ENCODE measurements at places on chromosomes 7 and 10.

DNA sequence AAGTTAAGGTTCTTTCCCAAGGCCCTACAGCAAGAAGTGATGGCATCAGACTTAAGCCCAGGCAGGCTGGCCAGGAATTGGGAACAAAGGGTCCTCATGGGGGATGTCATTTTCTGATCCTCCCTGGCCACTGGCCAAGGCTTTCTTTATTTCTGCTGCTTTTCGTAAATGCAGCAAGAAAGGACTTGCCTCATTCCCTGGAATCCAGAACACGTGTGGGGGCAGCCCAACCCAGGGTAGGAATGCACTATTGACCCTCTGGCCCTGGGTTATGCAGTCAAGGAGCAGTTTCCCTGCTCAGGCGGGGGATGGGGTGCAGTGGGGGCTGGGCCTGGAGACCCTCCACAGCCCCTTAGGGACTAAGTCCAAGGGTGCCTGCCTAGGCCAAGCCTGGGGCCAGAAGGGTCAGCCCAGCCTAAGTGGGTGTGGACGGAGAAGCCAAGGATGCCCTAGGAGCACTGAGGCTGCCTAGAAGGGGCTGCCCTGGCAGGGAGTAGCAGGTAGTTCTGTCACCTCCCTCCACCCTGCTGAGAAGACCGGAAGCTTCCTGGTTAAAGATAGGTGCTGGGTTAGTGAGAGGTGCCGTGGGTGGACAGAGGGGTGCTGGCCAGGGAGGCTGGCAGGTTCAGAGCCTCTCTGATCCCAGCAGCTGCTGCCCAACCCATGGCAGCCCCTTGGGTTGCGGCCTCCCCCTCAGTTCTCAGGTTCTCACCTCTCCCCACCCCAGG is 179.2 kb downstream of the SH3PXD2A start:
- no peak for DNase-seq

DNA sequence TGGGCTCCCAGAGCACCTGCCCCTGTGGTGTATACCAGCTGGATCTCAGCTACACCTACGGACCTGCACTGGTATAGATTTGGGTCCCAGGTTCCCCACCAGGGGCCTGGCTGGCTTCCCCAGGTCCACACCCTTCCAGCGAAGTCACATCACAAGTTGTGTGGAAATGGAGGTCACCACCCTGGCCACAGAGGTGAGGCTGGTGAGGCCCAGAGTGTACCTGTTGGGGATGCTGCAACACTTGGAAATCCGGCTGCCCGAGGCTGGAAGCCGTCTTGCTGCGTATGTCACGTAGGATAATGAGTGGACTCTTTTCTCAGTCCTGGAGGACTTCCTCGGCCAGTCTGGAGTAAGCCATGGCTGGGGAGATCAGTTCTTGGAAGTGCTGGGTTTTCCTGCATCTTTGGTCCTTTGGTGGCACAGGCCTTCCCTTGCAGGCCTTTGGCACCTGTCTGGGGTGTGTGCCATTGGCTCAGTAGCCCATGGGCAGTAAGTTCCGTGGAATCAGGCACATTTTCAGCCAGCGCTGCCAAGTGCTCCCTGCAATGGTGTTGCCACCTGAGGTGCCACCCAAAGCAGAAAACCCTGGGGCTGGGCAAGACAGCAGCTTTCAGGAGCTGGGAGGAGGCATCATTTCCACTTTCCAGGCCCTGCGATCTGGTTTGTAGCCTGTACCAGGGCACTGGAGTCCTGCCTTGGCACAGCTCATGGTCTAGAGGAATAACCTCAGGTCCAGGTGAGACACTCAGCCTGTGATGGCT is 97.9 kb downstream of the LHPP start:
- DNase-seq: no peak

DNA sequence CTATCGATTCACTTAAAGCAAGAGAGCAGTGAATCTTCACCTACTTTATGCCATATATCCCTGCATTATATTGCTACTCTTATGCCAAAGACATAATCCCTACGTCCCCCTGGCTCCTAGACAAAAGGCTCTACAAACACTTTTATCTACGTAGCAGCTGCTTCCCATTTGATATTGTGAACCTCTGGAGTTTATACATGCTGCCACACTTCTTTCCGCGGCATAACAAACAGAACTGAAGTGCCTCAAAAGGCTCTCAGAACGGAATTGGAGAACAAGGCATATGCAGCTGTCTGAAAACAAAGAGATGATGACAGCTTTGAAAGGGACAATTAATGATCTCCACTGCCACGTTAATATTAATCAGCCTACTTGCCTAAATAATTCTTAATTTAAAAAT is 985.6 kb upstream of the LRRN3 start:
- DNase-seq: no peak

DNA sequence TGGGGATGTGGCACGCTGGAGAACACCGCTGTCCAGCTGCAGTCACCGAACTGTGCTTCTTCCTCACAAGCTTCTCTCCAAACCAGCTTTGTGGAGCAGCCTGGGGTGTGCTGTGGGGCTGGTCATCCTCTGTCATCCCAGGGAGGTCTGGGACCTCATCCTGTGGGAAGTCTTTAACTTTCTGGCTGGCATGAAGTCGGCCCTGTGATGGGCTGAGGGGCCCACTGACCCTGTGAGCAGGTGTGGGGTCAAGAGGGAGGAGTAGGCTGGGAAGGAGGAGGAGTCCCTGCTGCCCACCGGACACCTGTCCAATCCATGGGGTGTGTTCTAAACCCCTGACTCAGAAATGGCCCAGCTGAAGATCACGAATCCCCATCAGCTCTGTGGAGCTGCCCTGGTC is 136.2 kb upstream of the SHH start:
- DNase-seq: no peak

GRCh38 chr7:101590663-101591435 is 38.2 kb downstream of the MYL10 start:
- DNase-seq: no peak

DNA sequence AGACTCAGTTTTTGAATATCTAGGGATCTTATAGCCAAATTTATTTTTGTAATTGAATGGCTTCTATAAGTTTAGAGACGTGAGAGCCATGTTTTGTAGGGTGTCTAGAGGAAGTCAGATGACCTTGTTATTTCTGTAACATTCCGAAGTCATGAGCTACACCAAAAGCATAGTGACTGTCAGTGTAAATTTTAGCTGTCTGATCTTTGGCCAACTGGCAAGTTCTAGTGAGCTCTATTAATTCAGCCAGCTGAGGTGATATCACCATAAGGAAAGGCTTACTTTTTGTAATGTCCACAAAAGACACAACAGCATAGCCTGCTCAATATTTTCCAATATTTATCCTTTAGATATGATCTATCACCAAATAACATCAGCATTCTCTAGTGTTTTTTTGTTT is 9.9 kb upstream of the NT5C3A start:
- DNase-seq: no peak

GRCh38 chr7:32941681-32942414 is 15.4 kb upstream of the FKBP9 start:
- DNase-seq: no peak
